SW 1271 (cell line): ENCODE measurements at places on chromosomes 6 and 20.

DNA sequence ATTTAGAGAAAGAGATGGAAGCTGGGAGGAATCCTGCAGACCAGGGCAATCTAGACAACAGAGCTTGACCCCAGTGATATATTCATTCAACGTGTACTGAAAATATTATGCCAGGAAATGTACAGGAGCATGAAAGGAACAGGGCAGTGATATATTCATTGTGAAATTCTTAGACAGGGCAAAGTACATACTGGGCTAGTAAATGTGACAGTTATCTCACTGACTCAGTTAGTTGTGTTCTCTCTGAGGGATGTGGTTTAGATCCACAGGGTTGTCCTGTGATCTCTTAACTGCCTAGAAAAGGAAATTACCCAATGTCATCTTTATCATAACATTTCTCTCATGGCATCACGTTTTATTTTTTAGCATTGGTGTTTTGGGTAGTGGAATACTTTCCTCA, 891.3 kb downstream of the EYS start:
- no peak for DNase-seq

- no peak for DNase-seq
Measured at GRCh38 chr6:44569931-44570385, 182.5 kb downstream of the CDC5L start.

DNA sequence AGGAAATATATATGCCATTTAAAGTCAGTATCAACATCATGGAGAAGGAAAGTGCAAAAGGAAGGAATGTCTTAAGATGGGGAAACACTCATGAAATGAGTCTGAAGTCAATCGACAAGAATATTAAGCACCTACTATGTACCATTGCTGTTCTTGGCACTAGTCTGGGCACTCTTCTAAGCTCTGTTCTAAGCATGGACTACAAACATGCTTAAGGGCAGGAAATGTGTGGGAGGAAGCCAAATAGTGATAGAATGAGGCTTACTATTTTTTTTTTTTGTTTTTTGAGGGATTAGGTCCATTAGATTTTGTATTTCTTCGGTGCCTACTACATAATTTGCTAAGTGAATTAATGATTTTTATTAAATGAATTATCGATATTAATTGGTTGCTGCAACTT, 83.8 kb upstream of the SUPT3H start:
- no peak for DNase-seq

GRCh38 chr20:3174442-3175261, 1.3 kb upstream of the LZTS3 start:
- no peak for DNase-seq

GRCh38 chr6:103504501-103505154, 1355.1 kb downstream of the HACE1 start:
- no peak for DNase-seq

- no peak for DNase-seq
Measured at GRCh38 chr6:16944596-16944995, 157.3 kb upstream of the STMND1 start.

- no peak for DNase-seq
Measured at GRCh38 chr20:60937585-60937984, 314.5 kb upstream of the CDH4 start.

GRCh38 chr6:39269961-39270360, 40.7 kb upstream of the KCNK5 start:
- DNase-seq: no peak

- no peak for DNase-seq
Measured at GRCh38 chr20:59123011-59123677, 40.5 kb upstream of the ZNF831 start.

GRCh38 chr6:166375013-166375412, 7.7 kb downstream of the MPC1 start:
- no peak for DNase-seq

GRCh38 chr20:49149281-49150045, 38.7 kb downstream of the STAU1 start:
- DNase-seq: no peak

DNA sequence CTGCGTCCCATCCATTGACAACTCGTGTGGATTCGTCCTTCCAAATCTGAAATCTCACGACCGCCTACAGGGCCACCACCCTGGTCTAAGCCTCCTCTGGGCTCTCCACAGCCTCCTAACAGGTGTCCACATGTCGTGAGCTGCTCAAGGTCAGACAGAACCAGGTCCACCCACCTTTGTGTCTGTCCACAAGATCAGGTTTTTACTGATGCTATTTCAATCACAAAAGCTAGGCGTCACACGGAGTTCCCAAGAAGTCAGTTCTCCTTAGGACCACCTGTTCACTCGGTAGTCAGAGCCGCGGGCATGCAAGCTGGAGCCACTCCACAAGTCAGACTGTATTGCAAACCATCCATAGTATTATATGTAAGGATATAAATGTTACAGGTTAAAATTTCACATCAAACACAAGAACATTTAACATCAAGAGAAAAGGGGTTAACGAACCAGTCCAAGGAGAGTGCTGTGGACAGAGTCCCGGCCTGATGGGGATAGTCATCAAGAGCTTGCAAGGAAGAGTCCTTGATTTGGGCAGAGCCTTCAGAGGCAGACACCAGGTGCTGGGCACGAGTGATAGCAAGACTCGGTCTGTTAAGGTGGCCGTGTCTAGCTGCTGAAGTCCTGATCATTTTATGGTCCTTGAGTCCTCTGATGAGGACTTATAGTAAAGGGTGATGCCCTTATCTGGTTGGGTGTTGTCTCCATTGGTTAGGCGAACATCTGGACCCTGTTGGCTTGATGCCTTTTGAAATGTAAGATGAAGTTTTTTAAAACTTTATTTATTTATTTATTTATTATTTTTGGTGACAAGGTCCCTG, 731 bp upstream of the DNPH1 start:
- no peak for DNase-seq

GRCh38 chr6:118187568-118188164, 280.6 kb downstream of the SLC35F1 start:
- DNase-seq: no peak

- DNase-seq: no peak
Measured at GRCh38 chr20:37972256-37973058, 60.8 kb downstream of the TTI1 start.

- no peak for DNase-seq
Measured at GRCh38 chr6:15816661-15817060, 153.8 kb upstream of the DTNBP1 start.

DNA sequence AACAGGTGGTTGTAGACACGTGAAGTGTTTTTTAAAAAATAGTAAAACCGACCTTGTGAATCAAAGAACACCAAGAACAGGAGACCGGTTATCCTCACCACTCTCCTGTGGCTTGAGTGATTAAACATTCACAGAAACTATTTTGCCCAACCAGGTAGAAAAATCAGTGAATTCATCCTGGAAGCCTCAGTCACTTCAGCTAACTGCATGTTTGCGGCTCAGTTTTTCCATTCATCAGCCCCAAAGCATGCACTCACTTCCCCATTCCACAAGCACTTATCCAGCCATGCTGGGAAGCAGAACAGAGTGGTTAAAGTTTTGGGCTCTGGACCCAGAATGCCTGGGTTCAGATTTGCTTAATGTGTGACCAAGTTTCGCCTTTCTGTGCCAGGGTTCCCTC, 2.4 kb downstream of the LRRN4 start:
- DNase-seq: no peak

DNA sequence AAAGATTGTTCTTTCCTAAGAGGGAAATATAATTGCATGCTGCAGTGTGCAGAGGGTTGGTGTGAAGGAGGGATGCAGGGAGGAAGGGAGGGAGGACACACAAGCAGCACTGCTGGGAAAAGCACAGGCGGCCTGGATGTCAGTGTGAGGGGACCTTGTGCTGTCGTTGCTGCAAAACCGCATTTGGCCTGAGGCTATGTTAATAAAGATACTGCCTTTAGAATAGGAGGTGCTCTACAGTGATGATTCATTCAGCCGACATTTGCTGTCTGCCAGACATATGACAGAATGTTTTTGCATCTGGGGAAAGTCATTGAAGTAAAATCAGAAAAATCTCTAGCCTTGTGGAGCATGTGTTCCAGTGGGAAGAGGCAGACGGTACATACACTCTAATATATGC, 50.5 kb upstream of the TRIM26 start:
- no peak for DNase-seq

GRCh38 chr6:103367212-103367611, 1492.5 kb downstream of the HACE1 start:
- no peak for DNase-seq

DNA sequence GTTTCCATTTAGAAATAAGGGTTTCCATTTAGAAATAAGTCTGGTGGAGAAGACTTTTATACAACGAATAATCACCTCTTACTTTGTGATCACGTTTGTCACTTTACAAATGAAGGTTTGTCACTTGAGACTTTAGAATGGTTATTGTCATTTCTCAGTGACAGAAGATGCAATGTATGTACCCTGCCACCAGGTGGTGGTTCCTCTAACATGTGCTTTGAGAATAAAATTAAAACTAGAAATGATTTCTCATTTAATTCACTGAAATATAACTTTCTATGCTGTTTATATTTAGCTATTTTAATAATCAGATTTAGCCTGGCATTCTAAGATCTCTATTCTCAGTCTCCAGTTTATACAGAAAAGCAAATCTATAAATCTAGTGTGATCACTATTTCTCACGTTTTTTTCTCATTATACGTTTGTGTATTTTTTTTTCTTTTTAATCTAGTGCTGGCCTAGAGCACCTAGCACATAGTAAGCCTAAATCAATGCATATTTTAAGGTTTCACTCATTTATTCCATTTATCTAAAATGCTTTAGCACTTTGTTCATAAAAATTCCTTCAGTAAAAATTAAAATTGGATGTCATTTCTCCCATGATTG, 57.4 kb upstream of the TFAP2D start:
- no peak for DNase-seq

DNA sequence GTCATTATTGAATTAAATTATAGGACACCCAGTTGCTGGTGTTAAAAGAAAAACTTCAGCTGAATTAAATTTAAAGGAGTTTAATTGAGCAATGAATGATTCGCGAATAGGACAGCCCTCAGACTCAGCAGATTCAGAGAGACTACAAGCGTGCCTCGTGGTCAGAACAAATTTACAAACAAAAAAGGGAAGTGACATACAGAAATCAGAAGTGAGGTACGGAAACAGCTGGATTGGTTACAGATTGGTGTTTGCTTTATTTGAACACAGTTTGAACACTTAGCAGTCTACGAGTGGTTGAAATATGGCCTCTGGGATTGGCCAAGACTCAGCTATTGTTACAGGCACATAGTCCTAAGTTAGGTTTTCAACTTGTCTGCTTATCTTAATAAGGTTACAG, 25.8 kb upstream of the TNFRSF21 start:
- no peak for DNase-seq

- DNase-seq: no peak
Measured at GRCh38 chr6:31978831-31979230, 3.0 kb upstream of the C4A start.

DNA sequence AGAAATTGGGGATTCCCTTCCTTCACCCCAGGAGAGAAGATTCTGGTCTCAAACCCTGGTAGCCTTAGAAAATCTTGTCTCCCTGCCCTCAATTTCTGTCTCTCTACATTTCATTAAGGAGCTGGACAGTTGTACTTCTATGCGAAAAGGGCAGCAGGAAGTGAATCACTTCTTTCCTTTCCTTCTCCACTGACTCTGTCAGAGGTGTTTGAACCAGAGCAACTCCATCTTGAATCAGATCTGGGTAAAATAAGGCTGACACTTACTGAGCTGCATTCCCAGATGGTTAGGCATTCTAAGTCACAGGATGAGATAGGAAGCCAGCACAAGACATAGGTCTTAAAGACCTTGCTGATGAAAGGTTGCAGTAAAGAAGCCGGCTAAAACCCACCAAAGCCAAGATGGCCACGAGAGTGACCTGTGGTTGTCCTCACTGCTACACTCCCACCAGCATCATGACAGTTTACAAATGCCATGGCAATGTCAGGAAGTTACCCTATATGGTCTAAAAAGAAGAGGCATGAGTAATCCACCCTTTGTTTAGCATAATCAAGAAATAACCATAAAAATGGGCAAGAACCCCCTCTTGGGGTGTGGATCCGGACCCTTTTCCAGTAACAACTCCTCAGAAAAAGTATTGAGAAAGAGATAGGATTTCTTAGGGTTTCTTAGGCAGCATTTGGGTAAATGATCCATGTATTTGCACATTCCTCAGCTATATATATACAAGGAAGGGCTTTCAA, 95.8 kb upstream of the PLCB4 start:
- DNase-seq: no peak

DNA sequence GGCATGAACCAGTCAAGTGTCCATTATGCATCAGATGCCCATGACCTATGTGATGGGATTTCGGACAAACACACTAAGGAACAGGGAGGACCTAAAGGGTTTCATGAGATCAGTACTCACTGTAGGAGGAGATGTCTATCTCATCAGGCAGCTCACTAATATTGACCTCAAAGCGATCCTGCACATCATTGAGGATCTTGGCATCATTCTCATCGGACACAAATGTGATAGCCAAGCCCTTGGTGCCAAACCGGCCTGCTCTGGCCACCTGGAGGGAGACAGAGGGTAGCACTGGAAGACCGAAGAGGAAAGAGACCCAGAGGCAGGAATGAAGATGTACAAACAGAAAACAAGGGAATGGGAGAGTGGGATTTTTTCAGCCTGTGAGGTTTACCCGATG, 1.9 kb downstream of the MCCD1 start:
- no peak for DNase-seq

DNA sequence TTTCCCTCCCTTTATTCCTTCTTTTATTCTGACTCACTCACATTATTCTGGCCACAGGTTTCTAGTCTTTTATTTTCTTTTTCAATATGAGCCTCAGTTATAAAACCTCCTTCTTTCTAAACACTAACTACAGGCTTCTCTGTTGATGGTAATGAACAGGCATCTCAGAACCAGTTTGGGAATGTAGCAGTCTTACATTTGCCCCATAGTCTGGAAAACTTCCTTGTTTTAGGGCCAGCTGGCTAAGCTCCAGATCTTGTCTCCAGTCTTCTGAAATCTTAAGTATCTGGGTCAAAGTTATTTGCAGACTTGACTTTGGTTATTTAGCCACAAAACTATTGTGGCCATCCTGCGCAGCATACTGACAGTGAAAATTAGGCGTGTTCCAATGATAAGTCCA, 97.0 kb upstream of the MAN1A1 start:
- no peak for DNase-seq

DNA sequence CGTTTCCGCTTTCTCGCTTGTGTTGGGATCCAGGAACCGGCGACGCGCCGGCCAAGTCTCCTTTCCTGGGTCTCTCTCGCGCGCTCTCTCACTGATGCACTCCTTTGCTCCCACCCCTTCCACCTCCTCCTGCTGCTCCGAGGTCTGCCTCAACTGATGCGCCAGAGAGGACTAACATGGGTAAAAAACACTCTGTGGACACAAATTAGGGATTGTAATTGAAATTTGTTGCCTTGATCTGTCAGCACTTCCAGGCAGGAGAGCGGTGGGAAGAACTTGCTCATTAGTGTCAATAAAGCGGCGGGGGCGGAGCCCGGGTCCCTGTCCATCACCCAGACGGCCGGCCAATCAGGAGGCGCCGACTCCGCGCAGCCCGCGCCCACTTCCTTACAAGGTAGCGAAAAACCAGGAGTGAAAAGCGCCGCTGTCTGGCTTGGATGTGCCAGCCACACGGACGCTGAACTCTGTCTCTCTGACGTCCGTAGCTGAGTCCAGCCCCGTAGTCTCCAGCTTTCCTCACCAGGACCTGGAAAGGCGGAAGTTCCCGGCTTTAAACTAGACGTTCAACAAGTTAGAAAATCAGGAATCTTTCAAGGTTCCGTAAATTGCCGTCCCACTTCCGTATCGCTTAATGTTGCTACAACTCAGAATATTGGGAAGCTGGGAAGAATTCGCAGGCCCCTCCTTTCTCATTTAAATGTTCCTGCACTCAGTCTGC, at the start of gene TBX18:
TSS of gene TBX18 (minus strand) at position 267 of the 718 bp plus-strand sequence. CDS start 417 bp downstream, outside the sequence.
- DNase-seq: no peak

- DNase-seq: no peak
Measured at GRCh38 chr6:10424040-10424439, 9.2 kb upstream of the TFAP2A start.
